Heart right ventricle (tissue), 16 donors: ENCODE measurements at places on chromosomes 7 and 10. TPM values are rescaled to one million over a fixed set of nuclear protein-coding genes. Genes with fewer than 3 reads are reported as not detected.

DNA sequence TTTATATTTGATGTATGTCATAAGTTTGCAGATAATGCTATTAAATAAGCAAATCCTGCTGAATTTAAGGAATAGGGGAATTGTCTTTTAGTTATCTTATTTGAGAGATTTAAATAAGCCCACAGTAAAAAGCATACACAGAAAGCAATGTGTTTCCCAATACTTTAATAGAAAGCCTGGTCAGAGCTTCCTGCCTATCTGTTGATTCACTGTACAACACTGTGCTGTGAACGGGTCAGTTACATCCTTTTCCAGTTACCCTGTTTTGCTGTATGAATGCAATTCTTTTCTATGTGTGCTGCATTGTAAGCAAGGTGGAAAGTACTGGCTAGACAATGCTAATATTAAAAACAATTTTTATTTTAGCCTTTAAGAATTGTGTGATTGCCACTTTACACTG lies 81.2 kb downstream of the ANKRD7 start:
- no peak for DNase-seq
- H3K4me1 ChIP-seq: no peaks in the 10 kb centered on the region
- H3K27me3 ChIP-seq: no peaks in the 10 kb centered on the region
- H3K27ac ChIP-seq: no peak overlapping the region
- H3K4me3 ChIP-seq: no peak overlapping the region

GRCh38 chr7:18740579-18740988 lies 245.0 kb downstream of the HDAC9 start:
- DNase-seq: no peak
- no peak overlapping the region for H3K4me3 ChIP-seq
- no peaks in the 10 kb centered on the region for H3K27me3 ChIP-seq
- H3K4me1 ChIP-seq: no peaks in the 10 kb centered on the region

DNA sequence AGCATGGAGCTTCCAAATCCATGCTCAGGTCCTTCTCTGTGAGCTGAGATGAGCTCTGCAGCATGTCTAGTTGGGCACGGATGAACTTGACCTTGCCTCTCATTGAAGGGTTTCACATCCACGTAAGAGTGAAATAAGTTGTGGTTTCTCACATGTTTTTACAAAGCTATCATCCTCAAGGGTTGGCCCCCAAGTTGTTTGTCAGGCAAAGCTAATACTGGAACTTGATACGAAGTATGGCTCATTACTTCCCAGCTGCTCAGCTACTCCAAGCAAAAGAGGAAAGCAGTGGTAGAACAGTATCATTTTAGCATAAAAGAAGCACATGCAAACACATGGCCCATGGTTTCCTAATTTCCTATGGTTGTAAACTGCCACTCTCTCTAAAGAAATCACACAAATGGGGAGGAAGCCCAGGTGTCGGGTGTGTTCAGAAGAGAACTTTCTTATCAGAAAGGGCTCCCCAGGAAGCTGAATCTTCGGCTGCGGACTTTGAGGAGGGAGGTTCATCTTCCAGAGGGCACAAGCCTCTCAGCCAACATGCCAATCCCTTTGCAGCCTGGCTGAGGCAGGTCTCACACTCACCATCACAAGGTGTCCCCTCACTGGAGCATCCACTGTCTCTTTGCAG lies 45.3 kb downstream of the PDLIM1 start:
- DNase-seq: no peak
- H3K4me1 ChIP-seq: peaks cover 43% of the 10 kb centered on the region
- peaks cover 66% of the 10 kb centered on the region for H3K36me3 ChIP-seq
- no peak overlapping the region for H3K4me3 ChIP-seq
- H3K27me3 ChIP-seq: no peaks in the 10 kb centered on the region

Gene RARRES2
- 7.6 TPM for total RNA-seq

DNA sequence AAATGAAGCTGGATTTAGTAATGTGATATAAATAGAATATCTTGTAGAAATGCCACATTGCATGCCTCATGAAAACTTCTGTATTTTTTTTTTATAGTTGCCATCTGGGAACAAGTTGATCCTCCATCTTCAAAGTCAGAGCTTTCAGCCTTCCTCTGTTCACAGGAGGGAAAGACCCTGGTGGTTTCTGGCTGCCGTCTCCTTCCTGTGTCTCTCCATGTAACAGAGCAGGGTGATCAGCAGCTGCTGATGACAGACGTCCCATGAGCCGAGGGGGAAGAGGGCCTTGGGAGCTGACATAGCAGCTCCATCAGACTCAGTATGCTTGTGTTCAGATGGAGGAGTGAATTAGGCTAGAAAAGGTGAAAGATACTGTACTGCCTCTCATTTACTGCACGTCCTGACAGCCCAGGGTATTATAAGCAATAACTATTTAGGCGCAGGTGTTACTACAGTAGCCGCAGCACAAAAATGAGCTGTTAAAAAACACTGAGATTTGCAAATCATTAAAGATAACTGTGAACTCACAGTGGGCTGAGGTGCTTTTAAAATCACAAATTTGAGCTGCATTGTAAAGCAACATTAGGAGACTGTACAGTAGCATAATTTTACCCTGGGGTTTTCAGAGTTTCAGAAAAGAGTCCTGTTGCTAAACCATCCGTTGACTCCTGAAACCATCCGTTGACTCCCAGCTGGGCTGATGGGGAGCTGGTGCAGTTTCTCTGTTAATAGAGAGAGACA lies 103.3 kb downstream of the CFAP58 start:
- H3K36me3 ChIP-seq: no peaks in the 10 kb centered on the region
- H3K27ac ChIP-seq: no peak overlapping the region
- H3K4me3 ChIP-seq: no peak overlapping the region

Gene ABCC2
- 0.46 TPM for total RNA-seq
